Nephron progenitor cell (in vitro differentiated cells): ENCODE measurements at places on chromosomes 1 and 21.

- no peak for DNase-seq
Observed at GRCh38 chr1:208717525-208717924, 473.3 kb upstream of the PLXNA2 start.

DNA sequence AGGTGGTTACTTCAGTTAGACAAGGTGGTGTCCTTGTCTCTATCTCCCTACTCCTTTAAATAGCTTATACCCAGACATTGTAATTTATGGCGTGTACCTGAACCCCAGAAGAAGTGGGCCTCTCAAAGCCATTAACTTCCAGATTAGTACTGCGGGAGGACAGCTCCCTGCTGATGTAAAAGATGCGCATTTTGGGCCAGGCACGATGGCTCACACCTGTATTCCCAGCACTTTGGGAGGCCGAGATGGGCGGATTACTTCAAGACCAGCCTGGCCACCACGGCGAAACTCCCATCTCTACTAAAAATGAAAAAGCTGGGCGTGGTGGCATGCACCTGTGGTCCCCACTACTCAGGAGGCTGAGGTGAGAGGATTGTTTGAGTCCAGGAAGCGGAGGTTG is 15.0 kb upstream of the PLEKHM2 start:
- no peak for DNase-seq

DNA sequence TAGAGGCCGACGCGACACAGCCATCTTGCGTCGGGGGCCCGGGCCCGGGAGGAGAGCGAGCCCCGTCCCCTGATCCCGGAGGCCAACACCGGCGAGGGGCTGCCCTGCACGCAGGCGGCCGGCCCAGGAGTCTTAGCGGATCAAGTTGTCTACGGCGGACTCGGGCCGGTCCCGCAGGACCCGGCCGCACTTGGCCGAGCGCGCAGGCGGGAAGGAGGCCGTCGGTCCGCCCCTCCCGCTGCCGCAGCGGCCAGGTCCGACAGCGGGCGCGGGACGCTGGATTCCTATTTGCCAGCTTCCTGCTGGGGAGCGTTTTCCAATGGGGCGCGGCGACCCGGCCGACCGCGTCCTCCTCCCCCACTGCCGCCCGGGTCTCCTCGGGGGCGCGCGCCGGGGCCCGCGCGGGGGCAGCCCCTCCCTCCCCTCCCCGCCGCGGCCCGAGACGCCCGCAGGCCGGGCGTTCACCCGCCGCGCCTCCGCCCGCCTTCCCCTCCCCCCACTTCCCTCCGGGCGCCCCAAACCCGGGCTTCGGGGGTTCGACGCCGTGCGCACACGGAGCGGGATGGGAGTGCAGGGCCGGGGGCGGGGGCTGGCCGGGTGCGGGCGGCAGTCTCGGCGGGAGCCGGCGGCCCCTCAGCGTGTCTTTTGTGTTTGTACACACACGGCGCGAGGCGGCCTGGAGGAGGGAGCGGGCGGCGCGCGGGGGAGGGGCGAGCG is 517 bp upstream of the H3-3A start:
- DNase-seq, result peak; percentile 88

- no peak for DNase-seq
Observed at GRCh38 chr1:2232255-2232915, 4.3 kb downstream of the SKI start.

DNA sequence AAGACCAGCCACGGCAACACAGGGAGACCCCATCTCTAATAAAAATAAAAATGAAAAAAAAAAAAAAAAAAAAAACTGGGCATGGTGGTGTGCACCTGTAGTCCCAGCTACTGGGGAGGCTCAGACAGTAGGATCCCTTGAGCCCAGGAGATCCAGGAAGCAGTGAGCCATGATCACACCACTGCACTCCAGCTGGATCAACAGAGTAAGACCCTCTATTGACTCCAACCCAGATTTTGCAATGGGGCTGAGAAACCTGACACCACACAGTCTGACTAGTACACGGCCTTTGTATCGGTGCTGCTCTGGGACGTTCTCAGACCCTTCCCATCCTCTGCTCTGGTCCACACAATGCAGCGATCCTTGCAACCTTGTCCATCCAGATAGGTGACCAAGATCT is 31.8 kb downstream of the SPATA21 start:
- no peak for DNase-seq

DNA sequence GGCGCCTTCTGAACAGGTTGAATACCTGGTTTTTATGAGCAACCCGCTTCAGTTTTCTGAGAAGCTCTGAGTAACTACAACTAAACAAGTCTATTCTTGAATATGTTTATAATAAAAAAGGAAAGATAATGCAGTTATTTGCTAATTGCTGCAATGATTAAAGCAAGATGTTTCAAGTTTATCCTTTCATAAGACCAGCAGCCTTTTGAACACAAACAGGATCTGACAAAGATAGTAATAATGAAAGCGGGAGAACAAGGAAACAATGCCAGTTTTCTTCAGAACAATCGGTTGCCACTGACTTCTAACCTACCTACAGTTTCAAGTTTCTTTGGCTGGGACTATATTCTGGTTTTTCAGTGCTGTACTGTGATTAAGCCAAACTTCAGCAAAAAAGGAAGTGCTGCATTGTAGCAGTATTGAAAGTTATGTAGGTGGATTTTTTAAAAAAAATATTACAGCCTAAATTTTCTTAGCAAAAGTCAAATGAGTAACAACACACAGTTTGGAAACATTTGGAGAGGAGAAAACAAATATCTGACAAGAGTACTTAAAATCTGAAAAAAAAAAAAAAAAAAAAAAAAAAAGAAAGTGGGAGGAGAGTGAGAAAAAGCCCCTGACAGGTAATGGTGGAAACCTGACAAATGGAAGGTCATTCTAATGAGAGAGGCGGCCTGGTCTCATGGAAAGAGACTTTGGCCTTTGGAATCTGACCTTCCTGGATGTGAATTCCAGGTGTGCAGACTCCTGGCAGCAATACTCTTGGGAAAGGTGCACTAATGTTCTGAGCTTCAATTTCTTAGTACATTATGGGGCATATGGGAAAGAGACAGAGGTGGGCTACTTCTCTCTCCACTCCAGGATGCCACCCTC is 11.4 kb downstream of the KCNJ15 start:
- no peak for DNase-seq

- no peak for DNase-seq
Observed at GRCh38 chr21:44762221-44763049, 39.2 kb downstream of the UBE2G2 start.

GRCh38 chr1:226654046-226654667 is 84.9 kb downstream of the ITPKB start:
- DNase-seq, result peak; percentile 33

DNA sequence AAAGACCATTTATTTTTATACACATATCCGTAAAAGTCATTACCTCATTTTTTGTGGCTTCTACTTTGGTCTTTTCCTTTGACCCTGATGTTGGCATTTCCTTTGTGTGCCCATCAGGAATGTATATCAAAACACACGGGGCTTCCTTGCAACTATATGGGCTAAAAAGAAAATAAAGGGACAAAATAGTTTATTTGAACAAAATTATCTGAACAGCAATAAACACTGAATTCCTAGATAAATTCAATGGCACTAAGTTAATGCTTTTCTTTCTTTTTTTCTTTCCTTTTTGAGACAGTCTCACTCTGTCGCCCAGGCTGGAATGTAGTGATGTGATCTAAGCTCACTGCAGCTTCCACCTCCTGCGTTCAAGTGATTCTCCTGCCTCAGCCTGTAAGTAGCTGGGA is 45.2 kb downstream of the EPRS1 start:
- no peak for DNase-seq

DNA sequence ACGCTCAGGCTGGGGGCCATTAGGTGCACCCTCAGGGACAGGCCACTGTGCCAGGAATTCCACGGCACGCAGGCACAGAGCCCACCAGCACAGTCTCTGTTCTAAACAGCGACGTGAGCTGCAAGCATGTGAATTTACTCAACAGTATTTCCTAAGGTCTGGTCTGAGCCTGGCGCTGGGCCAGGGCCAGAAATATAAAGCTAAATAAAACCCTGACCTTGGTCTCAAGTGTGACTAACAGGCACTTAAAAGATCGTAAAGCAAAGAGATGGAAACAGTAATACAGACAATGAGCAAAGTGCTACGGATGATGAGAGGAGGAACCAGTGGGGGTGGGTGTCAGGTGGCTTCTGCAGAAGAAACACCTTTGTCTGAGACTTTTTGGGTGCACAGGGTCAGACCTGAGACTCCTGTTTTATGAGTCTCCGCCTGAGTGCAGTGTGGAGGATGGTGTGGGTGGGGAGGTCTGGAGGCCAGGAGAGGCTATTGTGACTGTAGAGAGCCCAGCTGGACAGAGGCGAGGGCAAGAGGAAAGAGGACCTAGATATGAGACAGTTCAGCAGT is 53.4 kb upstream of the EDN2 start:
- no peak for DNase-seq
